NCI-H774 (cell line): ENCODE measurements at places on chromosomes 3 and 15.
A peak's percentile ranks its signal among the peaks of the same experiment; 100 is the strongest.

GRCh38 chr3:52483081-52483480 is 12.1 kb upstream of the STAB1 start:
- DNase-seq = no peak

GRCh38 chr3:99559196-99559595 is 79.2 kb upstream of the COL8A1 start:
- no peak for DNase-seq

- peak; percentile 83 for DNase-seq
Observed at GRCh38 chr3:78728406-78729145, 1039.2 kb downstream of the ROBO1 start.

GRCh38 chr15:78879517-78880241 is 7.0 kb downstream of the MORF4L1 start:
- DNase-seq = no peak

- DNase-seq = no peak
Observed at GRCh38 chr3:115689928-115690327, 66.6 kb downstream of the GAP43 start.

DNA sequence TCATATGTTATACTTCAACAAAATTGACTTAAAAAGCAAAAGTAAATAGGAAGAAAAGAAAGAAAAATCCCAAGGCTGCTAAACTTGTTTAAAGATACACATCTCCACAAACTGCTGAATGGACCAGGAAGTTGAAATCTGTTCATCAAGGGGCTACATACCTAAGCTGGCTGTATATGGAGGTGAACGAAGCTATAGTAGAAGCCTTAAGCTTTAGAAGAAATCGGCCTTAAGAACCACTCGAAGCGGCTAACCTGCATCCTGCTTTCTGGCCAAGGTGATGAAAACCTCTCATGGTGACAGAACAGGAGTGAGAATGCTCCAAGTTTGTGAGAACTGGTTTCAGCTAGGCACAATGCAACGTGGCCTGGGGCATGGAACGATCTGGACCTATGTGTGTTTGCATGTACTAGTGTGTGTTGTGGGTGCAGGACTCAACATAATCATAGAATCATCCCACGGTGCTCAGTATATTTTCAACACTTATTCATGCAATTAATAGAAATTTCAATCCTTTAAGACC is 31.3 kb upstream of the SPTBN5 start:
- DNase-seq = no peak

GRCh38 chr3:126389112-126389793 is 5.5 kb upstream of the CFAP100 start:
- DNase-seq = peak; percentile 79

DNA sequence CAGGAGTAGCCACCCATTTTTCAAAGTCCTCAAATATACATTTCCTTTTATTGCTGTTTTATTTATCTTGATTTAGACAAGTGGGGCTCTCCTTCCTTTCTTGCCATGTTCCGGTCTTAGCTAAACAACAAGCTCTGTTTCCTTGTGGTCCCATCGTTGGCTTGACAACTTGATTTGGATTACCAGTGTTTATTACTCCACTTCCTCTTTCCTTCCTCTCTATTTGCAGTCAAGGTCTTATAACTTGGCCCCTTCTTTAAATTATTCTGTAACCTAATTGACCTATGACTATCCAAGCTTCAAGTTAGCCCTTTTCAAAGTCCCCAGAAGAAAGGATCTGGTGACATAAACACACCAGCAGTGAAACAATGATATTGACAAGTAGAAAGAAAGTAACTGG is 130.6 kb upstream of the STT3B start:
- no peak for DNase-seq

- DNase-seq = peak; percentile 84
Observed at GRCh38 chr3:96813820-96814650, at the start of gene EPHA6. Gene EPHA6, plus strand, starts transcription at chr3:96814594.

- DNase-seq = no peak
Observed at GRCh38 chr3:80734483-80734882, 966.7 kb upstream of the ROBO1 start.

DNA sequence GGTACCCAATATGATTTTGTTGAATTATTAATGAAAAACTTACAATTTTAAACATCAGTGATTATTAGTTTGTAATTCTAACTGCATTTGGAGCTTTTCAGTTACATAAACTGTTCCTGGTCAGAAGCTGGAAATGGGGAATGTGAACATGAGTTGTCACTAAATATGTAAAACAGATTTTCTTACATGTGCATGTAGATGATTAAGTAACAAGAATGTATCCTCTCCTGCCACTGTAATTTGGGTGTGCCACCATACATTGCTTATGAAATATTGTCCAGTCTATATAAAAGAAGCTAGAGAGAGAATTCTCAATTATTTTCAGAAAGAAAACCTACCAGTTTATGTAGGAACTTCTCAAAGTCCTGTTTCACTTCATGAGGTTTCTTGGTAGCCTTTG is 91.6 kb upstream of the FGF7 start:
- DNase-seq = no peak

DNA sequence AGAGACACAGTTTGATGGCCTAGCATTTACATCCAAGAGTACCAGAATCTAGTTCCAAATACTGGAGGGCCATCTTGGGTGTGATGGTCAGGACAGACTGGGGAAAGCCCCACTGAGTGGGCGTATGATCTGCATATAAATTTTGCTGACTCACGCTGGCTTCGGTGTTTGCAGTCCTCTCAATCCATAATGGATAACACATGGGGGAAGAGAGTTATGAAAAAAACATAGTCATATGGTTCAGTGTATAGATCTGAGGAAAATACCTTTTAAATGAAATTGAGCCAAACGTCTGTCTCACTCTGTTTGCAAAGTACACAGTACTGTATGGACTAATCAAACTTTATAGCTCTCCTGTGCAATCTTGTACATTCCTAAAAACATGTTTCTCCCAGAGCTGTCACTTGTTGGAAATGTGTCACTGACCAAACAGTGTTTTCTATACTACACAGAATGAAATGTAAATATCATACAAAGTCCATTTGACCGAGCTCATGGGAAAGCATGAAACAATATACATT is 125.3 kb upstream of the THBS1 start:
- no peak for DNase-seq

GRCh38 chr3:197398286-197398878 is 100.0 kb upstream of the DLG1 start:
- no peak for DNase-seq

GRCh38 chr3:107241217-107241616 is 136.0 kb upstream of the CCDC54 start:
- peak; percentile 38 for DNase-seq
